ENCODE measurements at places on chromosomes 1 and 21.

DNA sequence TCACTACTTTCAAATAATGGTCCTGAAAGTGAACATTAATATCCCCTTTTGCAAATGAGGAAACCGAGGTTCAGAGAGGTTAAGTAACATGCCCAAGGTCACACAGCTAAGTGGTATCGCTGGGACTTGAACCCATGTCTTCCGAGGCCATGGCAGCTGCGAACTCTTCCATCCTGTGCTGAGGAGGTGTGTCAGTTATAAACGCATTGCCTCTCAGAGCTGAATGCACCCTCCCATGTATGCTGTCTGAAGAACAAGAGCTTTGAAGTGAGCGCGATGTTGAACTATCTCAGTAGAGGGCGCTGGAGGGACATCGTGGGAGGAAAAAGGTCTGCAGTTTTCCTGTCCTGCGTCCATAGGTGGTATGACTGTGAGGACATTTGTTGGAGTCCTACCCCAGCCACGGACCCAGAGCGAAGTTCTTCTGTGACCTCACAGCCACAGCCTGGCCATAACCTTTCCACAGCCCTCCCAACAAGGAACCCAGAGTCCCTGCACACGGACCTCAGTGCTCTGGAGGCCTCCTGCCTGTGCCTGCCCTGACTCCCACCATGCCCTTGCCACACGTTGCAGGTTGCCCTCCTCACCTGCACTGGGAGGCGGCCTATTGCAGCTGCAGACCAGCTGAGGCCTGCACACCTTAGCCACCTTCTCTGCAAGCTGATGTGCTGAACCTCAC, 7.5 kb downstream of the MYOC start:
- DNase-seq: peak; percentile 64

DNA sequence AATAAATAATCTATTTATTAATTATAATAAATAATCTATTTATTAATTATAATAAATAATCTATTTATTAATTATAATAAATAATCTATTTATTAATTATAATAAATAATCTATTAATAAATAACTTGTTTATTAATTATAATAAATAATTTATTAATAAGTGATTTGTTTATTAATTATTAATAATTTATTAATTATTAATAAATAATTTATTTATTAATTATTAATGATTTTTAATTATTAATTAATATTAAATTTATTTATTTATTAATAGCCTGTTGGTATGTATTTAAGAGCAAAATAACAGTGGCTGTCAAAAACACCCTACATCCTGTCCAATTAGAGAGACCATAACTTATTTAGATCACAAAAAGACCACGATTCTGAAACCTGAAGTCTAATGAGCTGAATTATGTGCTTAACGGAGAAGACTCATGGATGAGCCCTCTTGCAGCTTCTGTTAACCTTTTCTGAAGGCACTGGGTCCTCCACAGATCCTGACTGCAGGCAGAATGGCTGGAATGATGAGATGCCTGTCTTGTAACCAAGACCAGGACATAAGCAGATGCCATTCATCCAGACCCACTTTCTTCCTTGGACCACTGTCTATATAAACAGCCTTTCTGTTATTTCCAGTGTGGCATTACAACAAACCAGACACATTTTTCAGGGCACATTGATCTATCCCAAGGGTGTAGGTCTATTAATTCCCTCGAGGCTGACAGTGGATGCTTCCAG, 134.2 kb downstream of the SETD4 start:
- DNase-seq: no peak

DNA sequence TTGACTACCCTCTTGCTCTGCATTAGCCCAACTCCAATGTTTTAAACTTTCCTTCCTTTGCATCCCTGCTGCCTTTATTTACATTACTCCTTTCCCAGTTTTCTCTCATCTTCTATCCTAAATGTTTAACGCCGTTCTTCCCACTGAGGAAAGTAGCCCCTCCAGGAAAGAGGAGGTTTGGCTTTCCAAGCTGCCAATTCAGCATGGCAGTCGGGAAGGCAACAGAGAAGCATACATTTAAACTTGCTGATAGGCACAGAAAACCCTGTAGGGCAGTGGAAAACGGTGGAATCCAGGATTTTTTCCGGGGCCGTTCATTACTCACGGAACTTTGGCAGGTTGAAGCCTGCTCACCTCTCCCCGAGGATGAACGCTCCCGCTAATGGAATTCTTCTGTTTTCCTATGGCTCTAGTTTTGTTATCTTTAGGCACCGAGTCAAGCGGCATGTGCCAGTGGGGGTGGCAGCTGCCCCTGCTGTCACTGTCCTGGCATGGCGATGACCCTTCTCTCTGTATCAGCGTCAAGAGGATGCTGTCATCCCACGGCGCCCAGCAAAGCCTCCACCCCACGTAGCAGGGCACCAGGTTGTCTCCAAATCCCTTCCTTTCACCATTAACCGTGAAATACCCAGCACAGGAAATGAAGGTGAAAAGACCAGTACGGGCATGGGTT, 48.3 kb downstream of the ZBTB18 start:
- no peak for DNase-seq

GRCh38 chr1:228540161-228540917, 53.2 kb downstream of the RNF187 start:
- no peak for DNase-seq

GRCh38 chr1:42469727-42470126, 6.6 kb downstream of the CCDC30 start:
- DNase-seq: no peak

DNA sequence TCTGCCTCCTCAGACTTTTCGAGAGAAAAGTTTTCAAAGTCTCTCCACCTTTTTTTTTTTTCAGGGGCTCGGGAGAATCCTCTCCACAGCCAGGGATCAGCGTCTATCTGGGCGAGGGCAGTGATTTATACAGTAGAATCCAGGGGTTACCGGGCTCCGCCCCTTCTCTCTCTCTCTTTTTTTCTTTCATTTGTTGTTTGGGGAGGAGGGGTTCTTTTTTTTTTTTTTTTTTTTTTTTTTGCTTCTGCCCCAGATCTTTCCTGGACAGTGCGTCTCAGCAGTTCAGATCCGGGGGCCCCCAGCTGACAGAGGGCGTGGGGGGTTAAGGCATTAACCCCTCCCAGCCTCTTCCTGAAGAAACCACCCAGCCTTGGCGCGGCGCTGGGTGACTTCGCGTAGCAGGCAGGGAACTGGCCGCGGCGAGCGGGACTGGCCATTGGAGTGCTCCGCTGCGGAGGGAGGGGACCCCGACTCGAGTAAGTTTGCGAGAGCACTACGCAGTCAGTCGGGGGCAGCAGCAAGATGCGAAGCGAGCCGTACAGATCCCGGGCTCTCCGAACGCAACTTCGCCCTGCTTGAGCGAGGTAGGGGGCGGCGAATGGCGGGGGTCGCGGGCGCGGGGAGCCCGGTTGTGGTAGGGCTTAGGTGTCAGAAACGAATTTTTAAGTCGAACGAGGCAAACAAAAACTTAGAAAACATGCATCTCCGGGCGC, at the start of gene S1PR1:
Gene S1PR1 (plus strand): TSS at position 504 of the 713 bp plus-strand sequence. CDS start 1,966 bp downstream, outside the sequence.
- DNase-seq: peak; percentile 84

DNA sequence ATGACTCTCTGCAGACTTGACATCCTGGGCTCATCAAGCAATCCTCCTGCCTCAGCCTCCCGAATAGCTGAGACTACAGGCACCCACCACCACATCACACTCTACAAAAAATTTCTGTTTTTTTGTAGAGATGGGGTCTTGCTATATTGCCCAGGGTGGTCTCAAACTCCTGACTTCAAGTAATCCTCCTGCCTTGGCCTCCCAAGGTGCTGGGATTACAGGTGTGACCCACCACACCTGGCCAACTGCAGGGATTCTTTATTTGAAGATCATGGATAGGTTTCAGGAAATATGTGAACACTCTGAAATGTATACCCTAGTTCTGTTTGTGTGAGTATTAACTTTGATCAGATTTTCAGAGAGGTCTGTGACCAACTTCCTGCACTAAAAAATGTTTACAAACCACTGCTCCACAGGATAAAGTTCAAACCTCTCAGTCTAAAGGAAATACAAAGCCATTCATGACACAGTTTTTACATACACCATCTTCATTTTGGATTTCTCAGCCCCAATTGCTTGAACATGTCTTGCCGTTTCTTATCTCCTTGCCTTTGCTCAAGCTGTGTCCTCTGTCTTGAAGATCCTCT, 252.3 kb upstream of the FGGY start:
- DNase-seq: no peak

DNA sequence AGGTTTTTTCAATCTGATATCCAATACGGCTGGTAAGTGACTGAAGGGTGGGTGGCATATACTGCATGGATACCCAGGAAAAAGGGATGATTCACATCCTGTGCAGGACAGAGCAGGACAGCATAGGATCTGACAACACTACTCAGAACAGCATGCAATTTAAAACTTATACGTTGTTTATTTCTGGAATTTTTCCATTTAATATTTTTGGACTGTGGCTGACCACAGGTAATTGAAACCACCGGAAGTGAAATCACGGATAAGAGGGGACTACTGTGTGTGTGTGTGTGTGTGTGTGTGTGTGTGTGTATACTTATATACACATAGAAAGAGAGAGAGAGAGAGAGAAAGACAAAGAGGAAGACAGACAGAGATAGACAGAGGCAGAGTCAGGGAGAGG, 23.0 kb downstream of the ERICH3 start:
- no peak for DNase-seq

- no peak for DNase-seq
These were observed 13.4 kb downstream of the NHLH2 start for GRCh38 chr1:115827452-115828044.

DNA sequence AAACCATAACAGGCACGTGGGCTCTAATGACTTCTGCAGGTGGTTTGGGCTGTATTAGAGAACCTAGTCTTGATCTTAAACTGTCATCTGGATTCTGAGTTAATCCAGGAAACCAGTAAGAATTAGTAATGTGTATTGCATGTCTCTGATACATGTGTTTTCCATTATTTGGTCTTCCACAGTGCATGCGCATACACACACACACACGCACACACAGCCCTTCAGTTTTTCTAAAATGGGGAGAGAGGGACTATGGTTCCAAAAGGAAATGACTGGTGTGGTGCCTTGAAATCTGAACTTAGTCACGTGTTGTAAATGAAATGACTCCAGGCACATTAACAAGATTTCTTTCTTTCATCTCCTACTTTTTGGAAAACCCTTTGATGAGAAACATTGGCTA, 67.6 kb downstream of the OLFML2B start:
- no peak for DNase-seq

GRCh38 chr1:9196129-9197040, 38.2 kb upstream of the H6PD start:
- peak; percentile 56 for DNase-seq

- no peak for DNase-seq
These were observed 28.0 kb upstream of the FOXO6 start for GRCh38 chr1:41333146-41333784.

DNA sequence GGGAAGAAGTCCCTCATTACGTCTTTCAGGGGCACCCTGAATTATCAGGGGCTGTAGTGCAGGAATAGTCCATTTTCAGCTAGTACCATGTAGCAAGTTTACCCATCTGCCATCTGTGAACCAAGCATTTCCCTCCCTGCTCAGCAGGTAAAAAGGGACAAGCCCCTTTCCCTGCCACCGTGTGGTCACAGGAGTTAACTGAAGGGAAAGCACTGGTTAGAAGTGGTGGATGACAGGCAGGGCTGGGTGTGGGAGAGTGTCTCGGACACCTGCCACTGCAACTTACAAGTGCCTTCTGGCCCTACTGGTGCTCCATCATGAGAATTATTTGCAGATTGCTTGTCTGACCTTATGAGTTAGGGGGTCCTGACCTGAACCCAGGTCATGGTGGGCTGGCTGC, 32.0 kb upstream of the IGSF5 start:
- DNase-seq: no peak

GRCh38 chr21:38241029-38241740, 15.6 kb upstream of the KCNJ15 start:
- DNase-seq: no peak

DNA sequence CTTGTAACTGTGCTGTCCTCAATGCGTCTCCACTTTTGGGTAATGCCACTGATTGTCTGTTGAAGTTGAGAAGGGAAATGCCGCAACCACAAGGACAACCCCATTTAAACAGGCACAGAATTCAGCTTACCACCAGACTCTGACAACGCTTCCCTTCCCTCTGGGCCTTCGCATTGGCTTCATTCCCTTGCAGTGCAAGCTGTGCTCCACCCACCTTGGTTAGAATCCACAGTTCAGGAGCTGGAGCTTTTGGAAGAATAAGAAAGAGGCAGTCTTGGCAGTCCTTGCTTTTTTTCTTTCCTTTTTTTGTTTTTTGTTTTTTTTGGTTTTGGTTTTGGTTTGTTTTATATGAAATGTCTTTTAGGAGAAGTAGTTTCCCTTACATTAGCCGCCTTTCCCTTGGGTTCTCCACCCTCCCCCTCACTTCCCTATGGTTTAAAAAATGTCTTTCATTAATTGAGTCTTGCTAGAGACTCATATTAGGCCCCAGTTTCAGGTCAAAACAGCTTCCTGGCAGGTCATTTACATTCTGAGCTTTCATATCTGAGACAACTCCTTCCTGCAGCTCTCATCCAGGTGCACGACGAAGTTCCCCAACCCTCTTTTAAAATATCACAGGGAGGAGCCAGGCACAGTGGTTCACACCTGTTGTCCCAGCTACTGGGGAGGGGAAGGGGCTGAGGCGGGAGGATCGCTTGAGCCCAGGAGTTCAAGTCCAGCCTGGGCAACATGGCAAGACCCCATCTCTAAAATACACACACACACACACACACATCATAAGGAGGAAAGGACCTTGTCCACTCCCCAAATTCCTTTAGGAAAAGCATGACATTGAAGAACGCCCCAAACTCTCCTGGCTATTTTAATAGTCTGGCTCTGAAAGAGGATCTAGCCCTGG, 20.7 kb upstream of the LAX1 start:
- DNase-seq: peak; percentile 38
